Right forelimb (tissue), 1 donor: ENCODE measurements at places on chromosomes 12 and 14.

GRCh38 chr14:78240567-78240966, 70.4 kb downstream of the NRXN3 start:
- DNase-seq = no peak

DNA sequence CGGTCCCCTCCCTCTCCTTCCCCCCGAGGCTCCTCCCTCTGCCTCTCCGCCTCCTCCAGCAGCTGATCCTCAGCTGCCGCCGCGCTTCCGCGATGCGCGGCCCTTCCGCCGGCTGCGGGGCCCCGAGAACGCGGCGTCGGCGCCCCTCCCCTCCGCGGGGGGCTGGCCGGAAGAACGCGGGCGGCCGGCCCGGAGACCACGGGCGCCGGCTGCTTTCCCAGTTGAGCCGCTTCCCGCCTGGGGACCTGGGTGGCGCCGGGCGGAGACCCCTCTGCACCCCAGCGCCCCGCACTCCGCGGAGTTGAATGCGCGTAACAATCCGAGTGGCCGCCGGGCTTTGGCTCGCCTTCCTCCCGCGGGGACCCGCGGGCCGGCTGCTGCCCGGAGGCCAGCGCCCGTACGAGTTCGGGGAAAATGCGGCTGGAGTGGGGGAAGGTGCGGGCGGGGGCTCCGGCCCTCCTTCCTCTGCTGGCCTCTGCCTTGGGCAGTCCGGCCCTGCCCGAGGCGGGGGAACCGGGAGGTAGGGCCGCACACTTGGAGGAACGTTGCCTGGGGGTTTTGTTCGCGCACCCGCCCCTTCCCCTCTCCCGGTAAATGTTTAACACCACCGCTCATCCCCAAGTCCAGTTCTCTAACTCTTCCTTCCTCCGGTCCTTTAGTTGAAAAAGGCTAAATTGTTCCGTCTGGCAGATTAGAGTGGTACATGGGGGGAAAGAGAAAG, 393 bp upstream of the DCAF5 start:
- DNase-seq = no peak

DNA sequence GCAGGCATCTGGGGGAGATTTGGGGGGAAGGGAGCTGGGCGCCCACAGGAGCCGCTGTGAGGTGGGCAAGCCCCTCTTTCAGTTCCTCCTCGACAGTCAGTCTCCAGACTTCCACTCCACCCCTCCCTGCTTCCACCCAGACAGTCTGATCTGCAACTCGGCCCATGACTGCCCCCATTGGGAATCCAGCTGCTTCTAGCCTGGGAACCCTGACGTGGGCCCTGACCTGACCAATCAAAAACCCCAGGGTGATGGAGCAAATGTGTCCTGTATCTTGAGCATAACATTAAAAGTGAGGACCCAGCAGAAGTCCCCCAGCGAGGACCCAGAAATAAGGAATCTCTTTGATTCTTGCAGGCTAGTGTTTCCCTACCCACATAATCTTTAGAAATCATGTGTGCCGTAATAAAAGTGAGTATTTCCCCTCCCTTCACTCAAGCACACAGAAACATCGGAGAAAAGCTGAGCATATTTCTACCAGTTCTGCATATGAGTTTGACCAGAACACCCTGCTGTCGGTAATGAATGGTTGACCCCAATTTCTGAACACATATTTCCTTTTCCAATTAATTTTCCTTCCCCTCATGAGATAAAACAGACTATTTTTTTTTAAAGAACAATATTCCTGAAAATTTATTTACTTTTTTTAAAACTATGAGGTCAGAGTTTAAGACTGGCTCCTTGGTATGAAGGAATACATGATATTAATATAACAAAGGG, 6.4 kb downstream of the SSH1 start:
- no peak for DNase-seq

DNA sequence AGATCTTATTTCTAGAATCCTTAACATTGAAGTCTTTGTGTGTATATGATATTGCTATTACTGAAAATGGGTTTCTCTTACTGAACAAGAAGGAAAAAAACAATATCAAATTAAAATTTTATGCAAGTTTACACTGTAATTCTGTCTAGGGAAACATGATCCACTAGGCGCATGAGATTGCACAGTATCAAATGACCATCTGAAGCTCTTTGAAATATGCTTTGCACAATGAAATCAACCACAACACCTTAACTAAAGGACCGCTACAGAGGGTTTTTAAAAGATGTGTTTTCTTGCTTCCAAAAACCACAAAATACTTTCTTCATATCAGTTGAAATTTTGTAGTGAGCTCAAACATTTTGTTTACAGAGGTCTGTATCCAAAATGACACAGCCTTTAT, 15.1 kb upstream of the KERA start:
- DNase-seq = no peak
